ENCODE measurements at places on chromosomes 13 and 19.

GRCh38 chr13:51380269-51380668 lies 40.8 kb downstream of the SERPINE3 start:
- H3K4me1 ChIP-seq, result no peaks in the 10 kb centered on the region
- peaks cover 64% of the 10 kb centered on the region for H3K36me3 ChIP-seq
- H3K27me3 ChIP-seq, result no peaks in the 10 kb centered on the region
- DNase-seq, result no peak
- no peak overlapping the region for H3K27ac ChIP-seq
- no peak overlapping the region for H3K4me3 ChIP-seq

GRCh38 chr13:77528834-77529500 lies 6.5 kb upstream of the SCEL start:
- H3K36me3 ChIP-seq, result no peaks in the 10 kb centered on the region
- no peaks in the 10 kb centered on the region for H3K4me1 ChIP-seq
- DNase-seq, result no peak
- H3K4me3 ChIP-seq, result no peak overlapping the region
- no peak overlapping the region for H3K27ac ChIP-seq

GRCh38 chr19:3233831-3234230 lies 9.4 kb downstream of the CELF5 start:
- H3K27me3 ChIP-seq, result peaks cover 3% of the 10 kb centered on the region
- DNase-seq, result no peak
- no peak overlapping the region for H3K4me3 ChIP-seq
- no peak overlapping the region for H3K27ac ChIP-seq
- H3K36me3 ChIP-seq, result no peaks in the 10 kb centered on the region

DNA sequence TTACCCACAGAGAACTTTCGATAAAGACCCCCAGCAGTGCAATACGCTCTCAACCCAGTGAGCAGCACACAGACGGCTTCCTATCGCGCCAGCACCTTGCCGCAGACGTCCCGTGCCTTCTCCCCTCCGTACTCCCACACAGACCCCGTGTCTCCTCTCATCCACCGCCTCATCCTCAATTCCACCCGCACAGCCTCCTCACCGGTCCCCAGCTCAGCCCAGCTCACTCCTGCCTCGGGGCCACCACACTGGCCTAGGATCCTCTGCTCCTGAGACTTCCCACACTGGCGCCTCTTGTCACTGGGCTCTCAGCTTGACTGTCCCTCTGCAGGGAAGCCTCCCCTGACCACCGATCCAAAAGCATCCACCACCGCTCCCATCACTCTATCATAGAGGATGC lies 9.0 kb downstream of the MLLT1 start:
- peaks cover 1% of the 10 kb centered on the region for H3K4me1 ChIP-seq
- peaks cover 40% of the 10 kb centered on the region for H3K36me3 ChIP-seq
- H3K4me3 ChIP-seq, result no peak overlapping the region
- no peaks in the 10 kb centered on the region for H3K27me3 ChIP-seq
- DNase-seq, result no peak

DNA sequence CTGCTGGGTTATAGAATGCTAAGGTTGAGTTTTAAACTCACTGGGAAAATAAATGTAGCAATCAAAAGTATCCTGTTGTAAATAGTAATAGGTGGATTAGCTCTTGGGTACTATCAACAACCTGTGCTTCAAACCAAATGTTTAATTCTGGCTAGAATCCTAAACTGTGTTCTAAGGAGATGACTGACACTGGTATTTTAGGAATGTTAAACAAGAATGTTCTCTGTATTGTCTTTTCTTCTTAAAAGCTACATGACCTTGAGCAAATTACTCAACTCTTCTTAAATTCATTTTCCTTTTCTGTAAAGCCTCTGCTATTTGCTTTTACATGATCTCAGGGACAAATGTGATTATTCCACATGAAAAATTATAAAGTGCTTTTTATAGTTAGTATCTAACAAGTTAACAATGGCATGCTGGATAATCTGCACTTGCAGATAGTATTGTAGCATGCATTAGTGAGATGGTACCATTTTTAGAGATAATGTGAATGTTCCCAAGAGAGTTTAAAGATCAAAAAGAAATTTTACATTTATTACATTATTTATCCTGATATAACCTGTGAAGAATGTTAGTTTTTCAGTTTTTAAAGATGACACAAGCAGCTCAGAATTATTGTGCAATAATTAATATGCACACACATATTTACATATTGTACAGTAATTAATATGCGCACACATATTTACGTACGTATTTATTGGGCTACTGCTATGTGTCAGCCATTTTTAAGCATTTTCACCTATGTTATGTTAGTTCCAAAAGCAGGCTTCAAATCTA lies 13.6 kb upstream of the EPSTI1 start:
- no peak overlapping the region for H3K4me3 ChIP-seq
- no peaks in the 10 kb centered on the region for H3K36me3 ChIP-seq
- DNase-seq, result no peak
- H3K27ac ChIP-seq, result no peak overlapping the region
- H3K4me1 ChIP-seq, result no peaks in the 10 kb centered on the region

DNA sequence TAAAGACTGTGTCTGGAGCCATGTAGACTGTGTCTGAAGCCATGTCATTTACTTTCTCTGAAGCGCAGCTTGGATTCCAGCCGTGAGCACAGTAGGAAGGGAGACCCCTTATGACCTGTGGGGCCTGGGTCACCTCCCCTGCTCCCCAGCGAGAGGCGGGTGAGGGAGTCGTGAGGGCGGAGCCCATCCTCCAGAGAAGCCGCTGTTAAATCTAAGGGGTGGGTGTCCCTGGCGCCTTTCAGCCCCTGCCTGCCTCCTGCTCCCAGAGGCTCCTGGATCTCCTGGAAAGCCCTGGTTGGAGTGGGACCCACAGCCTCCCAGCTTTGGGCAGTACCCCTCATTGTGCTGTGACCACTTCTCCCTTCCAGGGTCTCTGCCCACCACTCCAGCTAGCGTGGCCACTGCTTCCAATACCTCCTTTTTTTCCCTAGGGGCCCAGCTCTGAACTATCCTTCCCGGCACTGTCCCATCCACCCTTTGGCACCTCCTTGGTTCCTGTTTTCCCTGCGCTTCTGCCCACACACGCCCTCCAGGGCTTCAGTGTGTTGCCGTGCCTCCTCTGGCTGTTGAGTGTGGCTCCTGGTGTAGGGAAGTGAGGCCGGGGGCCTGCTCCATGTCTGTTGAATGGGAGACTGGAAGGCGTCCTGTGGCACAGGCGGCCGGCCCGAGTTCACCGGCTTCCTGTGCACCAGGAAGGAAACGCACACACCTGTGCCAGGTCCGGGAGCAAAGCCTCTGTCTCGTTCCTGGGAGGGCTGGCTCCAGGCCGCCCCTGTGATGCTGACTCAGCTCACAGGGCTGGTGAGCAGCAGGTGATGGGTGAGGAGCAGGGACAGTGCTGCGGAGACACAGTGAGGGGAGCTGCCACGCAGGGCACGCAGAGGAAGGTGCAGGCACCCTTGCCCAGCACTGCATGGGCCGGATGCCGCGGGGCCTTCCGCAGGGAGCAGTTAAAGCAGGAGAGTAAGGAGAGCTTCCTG lies 29.4 kb downstream of the ATP4B start:
- H3K36me3 ChIP-seq, result peaks cover 23% of the 10 kb centered on the region
- no peak overlapping the region for H3K27ac ChIP-seq
- no peak overlapping the region for H3K4me3 ChIP-seq

DNA sequence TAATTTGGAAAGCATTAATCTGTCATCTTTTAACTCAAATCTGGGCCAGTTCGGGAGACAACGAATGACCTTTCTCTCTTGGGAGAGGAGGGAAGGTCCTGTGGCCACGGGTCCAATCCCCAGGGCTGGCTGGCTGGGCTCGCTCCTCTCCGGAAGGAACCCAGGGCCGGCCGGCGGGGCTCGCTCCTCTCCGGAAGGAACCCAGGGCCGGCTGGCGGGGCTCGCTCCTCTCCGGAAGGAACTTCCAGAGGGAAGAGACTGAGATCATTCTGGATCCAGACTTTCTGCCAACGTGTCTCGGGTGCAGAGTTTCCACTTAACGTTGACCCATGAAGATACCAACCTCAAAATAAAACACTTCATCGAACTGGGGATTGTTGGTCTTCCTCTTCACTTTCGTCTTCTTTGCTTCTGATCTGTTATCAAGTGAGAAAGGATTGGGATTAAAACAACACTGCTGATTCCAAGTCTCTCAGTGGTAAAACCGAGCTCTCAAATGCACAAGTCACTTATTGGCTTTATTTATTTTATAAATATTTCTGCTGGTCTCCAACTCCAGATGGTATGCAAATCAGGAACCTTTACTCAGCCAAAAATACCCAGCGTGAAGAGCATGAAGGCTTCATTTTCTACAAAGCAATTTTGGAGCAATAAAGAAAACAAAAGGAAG lies 53.3 kb upstream of the C13orf46 start:
- peaks cover 84% of the 10 kb centered on the region for H3K36me3 ChIP-seq
- DNase-seq, result no peak

DNA sequence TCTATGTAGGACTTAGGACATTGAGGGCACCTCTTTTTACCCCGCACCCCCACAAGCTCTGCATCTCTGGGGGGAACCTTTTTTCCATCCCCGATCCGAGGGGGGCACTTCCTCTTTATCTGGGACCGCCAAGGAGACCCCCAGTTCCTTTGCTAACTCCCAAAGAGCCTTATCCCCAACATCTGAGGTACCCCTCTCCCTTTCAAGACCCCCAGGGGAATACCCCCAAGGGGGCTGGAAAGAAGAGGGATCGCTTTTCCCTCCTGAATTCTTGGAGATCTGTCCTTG lies 1.1 kb downstream of the TNFSF9 start:
- DNase-seq, result no peak
- peaks cover 37% of the 10 kb centered on the region for H3K4me1 ChIP-seq
- peaks cover 9% of the 10 kb centered on the region for H3K27me3 ChIP-seq
- H3K27ac ChIP-seq, result no peak overlapping the region
- no peak overlapping the region for H3K4me3 ChIP-seq

DNA sequence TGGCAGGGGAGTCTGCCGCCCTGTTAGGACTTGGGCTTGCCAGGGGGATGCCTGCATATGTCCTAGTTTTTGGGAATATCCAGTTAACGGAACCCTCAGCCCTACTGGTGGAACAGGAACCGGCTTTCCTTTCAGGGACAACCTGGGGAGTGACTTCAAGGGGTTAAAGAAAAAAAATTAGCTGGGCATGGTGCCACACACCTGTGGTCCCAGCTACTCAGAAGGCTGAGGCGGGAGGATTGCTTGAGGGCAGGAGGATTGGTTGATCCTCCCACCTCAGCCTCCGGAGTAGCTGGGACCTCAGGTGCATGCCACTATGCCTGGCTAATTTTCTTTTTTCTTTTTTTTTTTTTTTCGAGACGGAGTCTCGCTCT lies 22.5 kb downstream of the LDLR start:
- no peak overlapping the region for H3K4me3 ChIP-seq
- H3K27ac ChIP-seq, result no peak overlapping the region
- H3K27me3 ChIP-seq, result no peaks in the 10 kb centered on the region
- H3K4me1 ChIP-seq, result no peaks in the 10 kb centered on the region
- peaks cover 50% of the 10 kb centered on the region for H3K36me3 ChIP-seq
- no peak for DNase-seq

- H3K36me3 ChIP-seq, result peaks cover 8% of the 10 kb centered on the region
- H3K27ac ChIP-seq, result peak overlapping the region; percentile 80
- no peaks in the 10 kb centered on the region for H3K27me3 ChIP-seq
- H3K4me1 ChIP-seq, result peaks cover 73% of the 10 kb centered on the region
- no peak for DNase-seq
Measured at GRCh38 chr19:55643887-55644176, 383 bp downstream of the ZNF581 start.

GRCh38 chr19:48900477-48901406 lies 630 bp downstream of the NUCB1 start:
- no peaks in the 10 kb centered on the region for H3K27me3 ChIP-seq
- peaks cover 22% of the 10 kb centered on the region for H3K4me1 ChIP-seq
- H3K27ac ChIP-seq, result peak overlapping the region; percentile 84
- peak overlapping the region; percentile 83 for H3K4me3 ChIP-seq
- peaks cover 8% of the 10 kb centered on the region for H3K36me3 ChIP-seq

- no peak overlapping the region for H3K27ac ChIP-seq
- no peaks in the 10 kb centered on the region for H3K27me3 ChIP-seq
- H3K36me3 ChIP-seq, result no peaks in the 10 kb centered on the region
- H3K4me1 ChIP-seq, result no peaks in the 10 kb centered on the region
- H3K4me3 ChIP-seq, result no peak overlapping the region
Measured at GRCh38 chr13:84279166-84279565, 396.9 kb upstream of the SLITRK1 start.
